ENCODE measurements at places on chromosomes 1 and 21. TPM values are rescaled to one million over a fixed set of nuclear protein-coding genes. Genes with fewer than 3 reads are reported as not detected.
A peak's percentile ranks its signal among the peaks of the same experiment; 100 is the strongest.

- DNase-seq, result no peak
Observed at GRCh38 chr1:221469476-221469875, 272.4 kb downstream of the DUSP10 start.

GRCh38 chr1:184840596-184840995 lies 85.9 kb upstream of the EDEM3 start:
- no peak for DNase-seq

DNA sequence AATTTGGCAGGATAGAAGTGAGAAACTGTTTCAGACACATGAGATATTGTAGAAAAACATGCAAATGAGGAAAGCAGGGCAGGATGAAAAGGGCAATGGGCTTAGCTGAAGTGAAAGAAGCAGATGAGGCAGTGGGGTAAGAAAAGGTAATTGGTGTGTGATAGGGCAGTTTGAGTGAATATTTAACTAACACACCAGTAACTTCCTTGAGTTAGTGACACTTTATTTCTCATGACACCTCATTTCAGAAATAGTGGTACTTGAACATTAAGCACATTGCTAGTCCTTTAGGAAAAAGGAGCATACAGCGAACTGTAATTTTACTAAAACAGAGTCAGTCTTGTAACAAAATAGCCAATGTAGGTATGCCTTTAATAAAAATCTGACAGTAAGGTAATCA lies 415.0 kb downstream of the DPYD start:
- DNase-seq, result no peak

DNA sequence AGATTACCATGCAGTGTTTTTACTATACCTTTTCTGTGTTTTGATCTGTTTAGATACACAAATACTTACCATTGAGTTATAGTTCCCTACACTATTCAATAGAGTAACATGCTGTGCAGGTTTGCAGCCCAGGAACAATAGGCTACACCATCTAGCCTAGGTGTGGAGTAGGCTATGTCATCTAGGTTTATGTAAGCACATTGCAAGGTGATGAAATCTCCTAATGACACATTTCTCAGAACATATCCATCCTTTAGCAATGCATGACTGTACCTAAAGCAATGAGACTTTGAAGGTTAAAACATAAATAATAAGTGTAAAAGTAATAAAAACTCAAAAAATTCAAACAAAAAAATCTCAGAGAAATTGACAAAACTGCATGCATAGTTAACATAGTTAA lies 358.6 kb downstream of the USH2A start:
- DNase-seq, result no peak

- DNase-seq, result peak; percentile 40
Observed at GRCh38 chr1:224182866-224183590, at the start of gene DEGS1. Gene DEGS1, plus strand, starts transcription at chr1:224183240. Its CDS starts 97 bp downstream, at chr1:224183337.

GRCh38 chr1:2885001-2885400 lies 83.5 kb upstream of the TTC34 start:
- no peak for DNase-seq

GRCh38 chr1:111848852-111849545 lies 93.3 kb downstream of the DDX20 start:
- DNase-seq, result no peak

GRCh38 chr1:8956461-8957349 lies 11.0 kb downstream of the CA6 start:
- no peak for DNase-seq

DNA sequence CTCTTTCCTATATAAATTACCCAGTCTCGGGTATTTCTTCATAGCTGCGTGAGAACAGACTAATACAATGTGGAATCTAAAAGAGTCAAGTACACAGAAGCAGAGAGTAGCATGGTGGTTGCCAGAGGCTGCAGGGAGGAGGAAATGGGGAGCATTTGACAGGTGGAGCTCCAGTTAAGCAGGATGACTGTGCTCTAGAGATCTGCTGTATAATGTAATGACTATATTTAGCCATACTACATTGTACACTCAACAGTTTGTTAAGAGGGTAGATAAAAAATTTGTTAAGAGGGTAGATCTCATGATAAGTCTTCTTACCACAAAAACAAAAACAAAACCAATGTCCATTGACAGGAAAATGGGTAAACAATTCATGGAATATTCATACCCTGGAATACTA lies 82.1 kb downstream of the MT1HL1 start:
- DNase-seq, result no peak

DNA sequence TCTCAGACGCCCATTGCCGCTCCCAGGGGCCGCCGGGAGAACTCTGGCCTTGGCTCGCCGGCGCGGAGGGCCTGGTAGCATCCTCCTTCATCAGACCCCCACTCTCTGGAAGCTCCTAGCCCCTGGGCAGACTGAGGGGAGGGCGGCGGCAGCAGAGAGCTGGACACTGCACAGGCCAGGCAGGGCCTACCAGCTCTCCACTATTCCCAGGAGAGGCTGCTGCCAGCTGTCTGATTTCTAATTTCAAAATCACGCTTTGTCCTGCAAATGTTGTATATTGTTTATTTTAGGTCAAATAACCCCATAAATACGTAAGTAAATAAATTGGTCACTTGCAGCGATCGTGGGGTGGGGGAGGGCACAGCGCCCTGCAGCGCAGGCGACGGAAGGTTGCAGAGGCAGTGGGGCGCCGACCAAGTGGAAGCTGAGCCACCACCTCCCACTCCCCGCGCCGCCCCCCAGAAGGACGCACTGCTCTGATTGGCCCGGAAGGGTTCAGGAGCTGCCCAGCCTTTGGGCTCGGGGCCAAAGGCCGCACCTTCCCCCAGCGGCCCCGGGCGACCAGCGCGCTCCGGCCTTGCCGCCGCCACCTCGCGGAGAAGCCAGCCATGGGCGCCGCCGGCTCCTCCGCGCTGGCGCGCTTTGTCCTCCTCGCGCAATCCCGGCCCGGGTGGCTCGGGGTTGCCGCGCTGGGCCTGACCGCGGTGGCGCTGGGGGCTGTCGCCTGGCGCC lies at the start of gene MTARC1:
Gene MTARC1, plus strand, starts transcription at position 577 of the 732 bp plus-strand sequence. Its CDS starts 32 bp downstream, at position 609.
- no peak for DNase-seq

DNA sequence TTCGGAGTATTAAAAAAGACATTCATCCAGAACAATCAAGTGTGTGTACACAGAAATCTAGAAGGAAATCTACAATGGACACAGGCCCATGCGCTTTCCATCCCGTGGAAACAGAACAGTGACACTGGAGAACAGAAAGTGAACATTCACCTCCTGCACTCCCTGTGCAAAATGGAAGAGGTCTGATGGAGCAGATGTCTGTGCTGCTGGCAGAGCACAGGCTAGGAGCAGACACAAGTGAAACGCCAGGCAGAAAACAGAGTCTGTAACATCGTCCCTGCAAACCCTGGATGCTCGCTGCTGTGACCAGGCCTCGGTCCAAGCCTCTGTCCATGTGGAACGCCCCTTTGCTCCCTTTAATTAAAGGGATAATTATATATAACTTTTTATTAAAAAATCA lies 36.1 kb downstream of the SLC45A1 start:
- DNase-seq, result no peak

DNA sequence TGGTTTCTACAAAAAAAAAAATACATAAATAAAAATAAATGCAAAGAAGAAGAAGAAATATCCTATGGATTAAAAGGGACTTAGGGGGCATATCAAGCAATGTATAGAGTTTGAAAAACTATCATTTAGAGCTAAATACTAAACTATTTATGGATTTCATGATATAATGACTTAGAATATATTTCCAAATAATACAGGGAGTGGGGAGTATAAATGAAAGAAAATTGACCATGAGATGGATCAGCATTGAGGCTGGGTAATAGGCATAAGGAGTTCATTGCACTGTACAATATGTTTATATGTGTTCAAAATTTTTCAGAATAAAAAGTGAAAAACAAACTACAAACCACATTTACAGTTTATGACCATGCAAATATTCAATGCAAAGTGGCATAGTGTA lies 18.8 kb downstream of the NHLH2 start:
- no peak for DNase-seq

DNA sequence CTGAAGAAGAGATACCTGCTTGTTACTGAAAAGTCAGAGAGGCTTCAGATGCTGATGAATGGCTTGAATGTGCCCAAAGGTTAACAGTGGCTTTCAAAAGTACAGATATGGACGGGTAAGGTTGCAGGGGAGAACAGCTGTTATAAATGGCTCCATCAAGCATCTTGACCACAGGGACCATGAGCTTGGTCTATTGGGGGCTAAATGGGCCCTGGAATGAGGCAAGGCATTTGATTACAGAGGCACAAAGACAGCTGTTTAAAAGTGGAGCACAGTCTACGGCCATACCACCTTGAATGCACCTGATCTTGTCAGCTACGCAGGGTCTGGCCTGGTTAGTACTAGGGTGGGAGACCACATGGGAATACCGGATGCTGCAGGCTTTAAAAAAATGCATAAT lies 48.3 kb downstream of the C1orf198 start:
- no peak for DNase-seq

GRCh38 chr1:197637406-197637805 lies 137.9 kb downstream of the DENND1B start:
- DNase-seq, result no peak

RASAL2 gene
- total RNA-seq, result 11.7 TPM

NUP210L gene
- total RNA-seq, result 0.10 TPM

VAV3 gene
- not detected for total RNA-seq

SON gene
- 195 TPM for total RNA-seq

B3GALT5 gene
- total RNA-seq, result 1.2 TPM

RUNX1 gene
- total RNA-seq, result 33.5 TPM

SLC2A5 gene
- not detected for total RNA-seq

All from HCT116 (cell line).